ENCODE measurements at places on chromosomes 5 and 9.

- no peak for DNase-seq
Observed at GRCh38 chr9:90727488-90727887, 74.1 kb upstream of the SYK start.

- DNase-seq, result no peak
Observed at GRCh38 chr5:179336126-179336870, 9.0 kb downstream of the ADAMTS2 start.

DNA sequence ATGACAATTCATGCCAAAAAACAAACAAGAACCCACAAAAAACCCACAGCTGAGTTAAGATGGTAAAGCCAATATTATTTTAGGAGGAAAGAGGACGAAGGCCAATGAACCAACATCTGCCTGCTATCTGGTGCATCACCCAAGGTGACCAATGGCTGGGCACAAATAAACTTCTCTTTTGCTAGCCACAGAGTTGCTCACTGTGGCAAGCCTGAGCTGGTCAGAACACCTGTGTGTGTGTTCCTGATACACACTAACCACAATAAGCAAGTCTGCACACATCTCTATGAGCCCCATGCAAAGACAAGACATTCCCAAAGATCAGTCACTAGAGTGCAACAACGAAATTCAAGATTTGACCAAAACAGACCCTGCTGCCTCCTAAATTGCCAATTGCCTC lies 63.1 kb downstream of the RNF38 start:
- DNase-seq, result no peak

- DNase-seq, result no peak
Observed at GRCh38 chr9:19481971-19482404, 73.2 kb downstream of the ACER2 start.

DNA sequence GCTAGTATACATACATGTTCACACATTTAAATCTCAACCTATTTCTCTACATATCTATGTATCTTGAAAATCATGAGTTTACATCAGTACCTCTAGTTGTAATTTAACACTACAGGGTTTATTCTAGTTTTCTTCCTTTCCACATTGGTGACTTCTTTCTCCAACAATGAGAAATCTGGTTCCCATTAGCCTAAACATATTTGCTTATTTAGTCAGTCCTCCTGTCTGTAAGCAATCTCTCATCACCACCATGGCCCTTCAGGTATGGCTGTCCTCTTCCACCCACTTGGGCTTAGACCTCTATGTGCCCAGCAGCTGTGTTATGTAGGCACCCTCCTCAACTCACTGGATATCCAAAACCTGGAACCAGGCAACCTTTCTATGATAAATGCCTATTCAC lies 8.0 kb upstream of the SPATA31D1 start:
- DNase-seq, result no peak

- DNase-seq, result no peak
Observed at GRCh38 chr5:6899221-6899620, 186.0 kb downstream of the TENT4A start.

Measured in cerebellar nuclear complex (tissue), 1 donor.